ENCODE measurements at places on chromosomes 5 and 9.

GRCh38 chr5:3127423-3127911, 376.0 kb upstream of the IRX2 start:
- no peak for DNase-seq

GRCh38 chr9:134289241-134289875, 36.9 kb upstream of the RXRA start:
- no peak for DNase-seq

- DNase-seq = no peak
Measured at GRCh38 chr5:137395011-137395755, 103.9 kb downstream of the SPOCK1 start.

GRCh38 chr5:86118542-86118941, 499.2 kb upstream of the COX7C start:
- DNase-seq = peak; percentile 20

DNA sequence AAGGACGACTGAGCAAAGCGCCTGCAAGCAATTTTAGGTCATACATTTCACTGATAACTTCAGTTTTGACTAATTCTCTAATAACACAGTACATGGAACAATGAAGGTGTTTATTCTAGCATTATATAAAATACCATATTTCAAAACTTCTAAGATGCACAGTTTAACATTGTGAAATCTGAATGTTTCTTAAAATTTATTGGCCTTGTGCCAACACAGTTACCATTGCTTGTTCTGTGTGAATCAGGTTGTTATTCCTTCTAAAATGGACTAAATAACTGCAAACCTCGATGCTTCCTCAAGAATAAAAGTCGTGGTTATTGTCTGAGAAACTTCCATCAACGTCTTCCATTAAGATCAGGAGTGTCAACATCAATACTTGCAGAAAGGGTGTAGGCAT, 8.0 kb downstream of the MCC start:
- no peak for DNase-seq

DNA sequence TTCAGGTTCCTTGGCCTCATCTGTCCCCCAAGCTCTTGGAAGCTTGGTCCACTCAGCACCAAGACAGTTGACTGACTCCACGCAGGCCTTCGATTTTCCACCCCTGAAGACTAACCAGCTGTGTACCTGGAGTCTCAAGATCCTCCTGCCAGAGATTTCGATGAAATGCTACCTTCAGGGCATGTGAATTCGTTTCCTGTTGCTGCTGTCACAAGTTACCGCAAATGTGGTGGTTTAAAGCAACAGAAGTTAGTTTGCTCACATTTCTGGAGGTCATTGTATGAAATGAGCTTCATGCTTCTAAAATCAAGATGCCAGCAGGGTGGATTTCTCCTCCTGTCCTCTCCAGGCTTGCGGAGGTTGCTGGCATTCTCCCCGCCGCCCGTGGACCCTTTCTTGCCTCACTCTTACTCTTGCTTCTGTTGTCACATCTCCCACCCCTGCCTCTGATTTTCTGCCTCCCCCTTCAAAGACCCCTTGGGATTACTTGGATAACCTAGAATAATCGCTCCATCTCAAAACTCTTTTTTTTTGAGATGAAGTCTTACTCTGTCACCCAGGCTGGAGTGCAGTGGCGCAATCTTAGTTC, 27.6 kb upstream of the RETREG1 start:
- no peak for DNase-seq
